Tibial nerve (tissue), 4 donors: ENCODE measurements at places on chromosomes 5 and 9. TPM values are rescaled to one million over a fixed set of nuclear protein-coding genes. Genes with fewer than 3 reads are reported as not detected.

DNA sequence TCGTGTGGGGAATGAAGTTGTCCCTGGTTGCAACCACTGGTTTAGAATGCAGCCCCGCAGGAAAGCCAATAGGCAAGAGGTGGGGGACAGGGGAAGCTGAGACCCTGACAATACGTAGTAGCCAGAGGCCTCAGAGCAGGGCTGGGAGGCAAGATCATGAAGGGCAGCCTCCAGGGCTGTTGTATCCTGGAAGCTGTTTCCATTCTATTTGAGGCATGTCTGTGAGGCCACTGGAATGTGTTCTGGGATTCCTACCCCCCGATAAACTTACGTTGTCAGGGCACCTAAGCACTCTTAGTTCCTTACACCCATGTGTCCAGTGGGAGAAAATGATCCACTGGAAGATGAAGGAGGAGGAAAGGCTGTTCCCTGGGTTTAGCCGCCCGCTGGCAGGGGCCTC lies 177.3 kb downstream of the CFAP90 start:
- DNase-seq: no peak

DNA sequence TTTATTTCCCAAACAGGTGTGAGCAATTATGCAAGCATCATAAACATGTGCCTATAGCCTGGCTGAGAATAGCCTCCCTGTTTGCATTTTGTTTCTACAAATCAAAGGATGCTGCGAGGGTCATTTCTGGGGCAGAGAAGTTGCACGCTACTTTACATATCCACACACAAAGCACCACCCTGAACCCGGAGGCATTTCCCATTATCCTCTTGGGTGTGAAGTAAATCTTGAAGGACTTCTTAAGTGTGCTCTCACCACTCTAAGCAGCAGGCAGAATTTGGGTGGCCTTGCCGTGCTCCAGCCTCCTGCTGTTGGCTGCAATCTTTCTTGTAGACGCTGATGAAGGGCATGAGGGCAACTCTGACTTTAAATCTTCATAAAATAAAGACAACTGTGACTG lies 124.0 kb upstream of the TLE4 start:
- no peak for DNase-seq

DNA sequence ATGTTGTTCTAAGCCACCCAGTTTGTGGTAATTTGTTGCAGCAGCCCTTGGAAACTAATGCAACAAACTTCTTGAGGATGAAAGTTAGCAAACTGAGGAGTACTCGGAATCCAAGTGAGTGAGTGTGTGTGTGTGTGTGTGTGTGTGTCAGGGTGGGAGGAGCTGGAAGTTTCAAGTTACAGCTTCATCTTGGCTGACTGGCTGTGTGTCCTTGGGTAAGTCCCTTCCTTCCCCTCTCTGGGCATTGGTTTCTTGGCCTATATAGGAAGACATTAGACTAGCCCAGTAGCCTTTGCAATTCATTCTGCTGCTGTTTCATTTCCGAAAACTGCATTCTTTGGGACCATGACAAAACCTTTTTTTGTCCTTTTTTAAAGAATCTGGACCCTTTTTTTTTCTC lies 157.2 kb downstream of the MELK start:
- DNase-seq: no peak

Gene BTNL9
- 42.3 TPM for total RNA-seq

GRCh38 chr9:101477736-101478135 lies 42.2 kb upstream of the ALDOB start:
- no peak for DNase-seq

DNA sequence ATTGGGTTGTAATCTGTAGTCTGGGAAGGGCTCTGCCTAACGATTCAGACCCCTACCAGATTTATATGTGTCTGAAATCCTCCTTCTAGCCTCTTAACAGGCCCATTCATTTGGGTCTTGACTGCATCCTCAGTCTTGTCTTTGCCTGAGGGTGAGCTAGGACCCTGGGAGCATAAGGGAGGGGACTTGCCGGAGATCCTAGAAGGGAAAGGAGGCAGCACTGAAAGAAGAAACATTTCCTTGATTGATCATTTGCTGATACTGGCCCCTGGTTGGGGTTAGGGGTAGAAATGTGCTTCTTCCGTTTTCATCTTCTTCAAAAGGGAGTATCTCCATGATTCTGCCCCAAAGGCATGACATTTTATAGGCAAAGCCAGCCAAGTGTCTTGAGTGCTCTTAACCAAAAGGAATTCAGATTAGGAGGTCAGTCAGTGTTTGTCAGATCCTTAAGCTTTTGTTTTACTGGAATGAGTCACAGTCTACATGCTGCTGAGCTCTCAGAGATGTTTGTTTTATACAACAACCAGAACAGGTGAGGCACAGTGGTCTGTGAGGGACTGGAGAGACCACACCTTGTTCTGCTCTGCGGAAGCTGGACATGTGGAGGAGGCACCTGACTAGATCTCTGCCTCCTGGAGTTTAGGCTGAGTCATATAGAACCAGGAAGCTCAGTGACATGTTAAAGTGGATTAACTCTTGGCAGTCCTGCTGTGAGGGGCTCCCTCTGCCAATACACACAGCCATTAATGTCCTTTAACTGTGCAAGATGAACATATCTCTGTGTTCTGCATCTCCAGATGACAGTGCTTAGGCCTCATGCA lies 37.7 kb downstream of the PCDHAC2 start:
- DNase-seq: no peak

Gene BHMT2
- 63.4 TPM for total RNA-seq

Gene PCDHB5
- 7.2 TPM for total RNA-seq

Gene WWC1
- 3.3 TPM for total RNA-seq

DNA sequence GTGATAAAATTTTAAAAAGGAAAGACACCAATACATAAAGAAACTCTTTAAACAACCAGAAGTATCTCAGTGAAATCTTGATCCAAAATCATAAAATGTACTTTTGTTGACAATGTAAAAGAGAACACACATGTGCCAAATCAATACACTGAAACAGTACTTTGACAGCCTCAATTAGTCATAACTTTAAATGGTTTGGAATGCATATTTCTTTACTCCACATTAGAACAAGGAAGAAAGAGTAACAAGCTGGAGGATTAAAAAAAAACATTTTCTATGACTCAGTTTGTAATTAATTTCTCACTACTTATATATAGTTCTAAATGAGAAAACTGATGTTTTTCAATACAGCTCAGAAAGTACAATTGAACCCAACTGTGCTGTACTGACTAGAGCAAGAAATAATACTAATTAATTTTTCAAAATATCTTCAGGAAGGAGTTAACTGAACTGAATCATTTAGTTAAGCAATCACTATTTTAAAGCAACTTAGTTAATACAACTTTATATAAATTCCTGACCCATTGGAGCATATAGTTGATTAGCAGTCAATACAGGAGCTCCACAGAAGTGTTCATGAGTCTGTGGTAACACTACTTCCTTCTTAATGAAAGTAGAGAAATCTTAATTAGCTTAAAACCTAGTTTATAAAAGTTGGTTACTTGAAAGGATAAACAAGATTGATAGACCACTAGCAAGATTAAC lies 101.0 kb downstream of the NR3C1 start:
- no peak for DNase-seq

Gene SLC34A3
- not detected for total RNA-seq

DNA sequence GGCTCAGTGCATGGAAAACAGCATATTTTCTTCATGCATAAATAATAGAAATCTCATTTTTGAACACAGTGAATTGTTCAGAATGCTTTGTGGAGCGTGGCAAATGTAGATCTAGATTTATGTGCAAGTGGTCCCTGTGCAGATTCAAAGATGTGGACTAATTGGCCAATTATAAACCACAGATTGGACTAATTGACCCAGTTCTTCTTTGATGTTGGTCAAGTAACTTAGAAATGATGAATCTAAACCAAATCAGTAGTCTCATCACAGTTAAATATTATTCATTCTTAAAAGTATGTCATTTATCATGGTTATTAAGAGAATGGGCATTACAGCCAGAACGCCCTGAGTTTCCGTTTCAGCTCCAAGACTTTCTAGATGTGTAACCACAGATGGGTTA lies 11.7 kb upstream of the PDE4D start:
- no peak for DNase-seq

GRCh38 chr9:105150991-105151685 lies 93.3 kb upstream of the SLC44A1 start:
- no peak for DNase-seq

DNA sequence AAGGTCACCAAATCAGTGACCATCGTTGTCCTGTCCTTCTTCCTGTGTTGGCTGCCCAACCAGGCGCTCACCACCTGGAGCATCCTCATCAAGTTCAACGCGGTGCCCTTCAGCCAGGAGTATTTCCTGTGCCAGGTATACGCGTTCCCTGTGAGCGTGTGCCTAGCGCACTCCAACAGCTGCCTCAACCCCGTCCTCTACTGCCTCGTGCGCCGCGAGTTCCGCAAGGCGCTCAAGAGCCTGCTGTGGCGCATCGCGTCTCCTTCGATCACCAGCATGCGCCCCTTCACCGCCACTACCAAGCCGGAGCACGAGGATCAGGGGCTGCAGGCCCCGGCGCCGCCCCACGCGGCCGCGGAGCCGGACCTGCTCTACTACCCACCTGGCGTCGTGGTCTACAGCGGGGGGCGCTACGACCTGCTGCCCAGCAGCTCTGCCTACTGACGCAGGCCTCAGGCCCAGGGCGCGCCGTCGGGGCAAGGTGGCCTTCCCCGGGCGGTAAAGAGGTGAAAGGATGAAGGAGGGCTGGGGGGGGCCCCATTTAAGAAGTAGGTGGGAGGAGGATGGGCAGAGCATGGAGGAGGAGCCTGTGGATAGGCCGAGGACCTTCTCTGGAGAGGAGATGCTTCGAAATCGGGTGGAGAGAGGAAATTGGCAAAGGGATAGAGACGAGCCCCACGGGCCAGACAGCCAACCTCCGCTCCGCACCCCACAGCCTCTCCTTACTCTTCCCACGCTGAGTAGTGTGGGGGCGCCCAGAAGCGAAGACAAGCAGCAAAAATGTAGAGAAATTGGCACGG lies 1.7 kb downstream of the RXFP3 start:
- no peak for DNase-seq

GRCh38 chr5:16897284-16897704 lies 38.8 kb downstream of the MYO10 start:
- no peak for DNase-seq

- peak; percentile 23 for DNase-seq
Measured at GRCh38 chr9:100601216-100601615, 23.3 kb downstream of the CAVIN4 start.

DNA sequence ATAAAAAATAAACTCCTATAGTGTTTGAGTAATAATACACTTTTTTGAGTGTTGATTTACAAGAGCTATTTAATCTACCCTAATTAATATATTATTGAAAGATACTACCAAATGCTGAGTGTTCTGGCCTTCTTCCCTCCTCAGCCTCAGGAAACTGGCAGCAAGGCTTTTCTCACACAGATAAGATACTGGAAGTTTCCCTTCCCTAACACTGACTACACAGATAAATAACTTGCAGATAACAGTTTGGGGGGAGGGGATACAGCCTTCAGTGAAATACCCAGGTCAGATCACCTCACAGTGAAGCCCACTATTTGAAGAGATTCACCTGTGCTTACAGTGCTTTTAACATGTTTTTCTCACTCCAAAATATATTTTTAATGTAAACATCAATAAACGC lies 1.6 kb upstream of the NIPSNAP3A start:
- DNase-seq: no peak

- DNase-seq: no peak
Measured at GRCh38 chr5:17403695-17404490, 94.1 kb upstream of the TAF11L2 start.

GRCh38 chr9:8963885-8964284 lies 1164.3 kb upstream of the DMAC1 start:
- no peak for DNase-seq

Gene BRD3
- total RNA-seq: 70.8 TPM

GRCh38 chr5:53739111-53739510 lies 178.7 kb downstream of the NDUFS4 start:
- DNase-seq: no peak

- DNase-seq: peak; percentile 46
Measured at GRCh38 chr5:96344678-96345577, 88.1 kb downstream of the PCSK1 start.

Gene ADGRD2
- total RNA-seq: not detected

Gene OTULINL
- 3.8 TPM for total RNA-seq

Gene NDST1
- total RNA-seq: 74.3 TPM
